H54 (cell line): ENCODE measurements at places on chromosomes 11 and 22.

DNA sequence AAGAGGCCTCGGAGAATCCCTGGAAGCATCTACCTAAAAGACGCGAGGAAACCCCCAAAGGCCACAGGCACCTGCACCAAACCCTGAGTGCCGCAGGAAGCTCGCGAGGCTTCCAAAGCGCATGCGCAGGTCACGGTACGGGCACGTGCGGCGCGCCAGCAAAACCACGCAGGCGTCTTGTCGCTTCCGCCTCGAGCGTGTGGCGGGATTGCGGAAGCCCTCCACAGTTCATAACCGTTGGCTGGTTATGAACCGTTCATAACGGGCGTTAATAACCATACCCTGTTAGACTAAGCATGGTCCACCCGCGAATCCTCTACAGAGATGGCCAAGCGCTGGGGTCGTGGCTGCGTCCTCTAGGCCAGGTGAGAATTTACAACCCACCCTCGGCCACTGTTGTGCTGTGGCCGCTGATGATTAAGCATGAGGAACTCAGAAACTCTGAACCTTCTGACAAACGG is 46.4 kb downstream of the MORC2 start:
- DNase-seq: no peak

GRCh38 chr11:122082205-122082604 is 33.8 kb downstream of the BLID start:
- no peak for DNase-seq

DNA sequence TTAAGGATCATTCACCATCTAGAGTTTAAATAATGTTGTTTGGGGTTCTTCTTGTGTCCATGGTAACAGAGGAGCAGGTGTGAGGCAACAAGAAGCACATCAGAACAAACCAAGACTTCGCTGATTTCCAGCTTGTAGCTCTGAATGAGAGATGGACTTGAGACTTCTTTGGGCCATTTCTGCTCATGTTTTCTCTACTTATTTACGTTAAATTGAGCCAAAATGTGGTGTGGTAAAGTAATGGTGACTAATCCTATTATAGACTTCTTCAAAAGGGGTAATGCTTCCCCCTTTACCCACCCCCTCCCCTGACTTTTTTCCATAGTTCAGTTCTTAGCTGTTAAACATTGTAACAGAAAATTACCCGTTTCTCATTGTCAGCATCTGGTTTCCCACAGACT is 65.2 kb downstream of the CSTPP1 start:
- no peak for DNase-seq

- no peak for DNase-seq
Measured at GRCh38 chr11:94528551-94528950, 15.2 kb upstream of the FUT4 start.

GRCh38 chr11:117037975-117038350 is 60.3 kb downstream of the SIK3 start:
- no peak for DNase-seq

DNA sequence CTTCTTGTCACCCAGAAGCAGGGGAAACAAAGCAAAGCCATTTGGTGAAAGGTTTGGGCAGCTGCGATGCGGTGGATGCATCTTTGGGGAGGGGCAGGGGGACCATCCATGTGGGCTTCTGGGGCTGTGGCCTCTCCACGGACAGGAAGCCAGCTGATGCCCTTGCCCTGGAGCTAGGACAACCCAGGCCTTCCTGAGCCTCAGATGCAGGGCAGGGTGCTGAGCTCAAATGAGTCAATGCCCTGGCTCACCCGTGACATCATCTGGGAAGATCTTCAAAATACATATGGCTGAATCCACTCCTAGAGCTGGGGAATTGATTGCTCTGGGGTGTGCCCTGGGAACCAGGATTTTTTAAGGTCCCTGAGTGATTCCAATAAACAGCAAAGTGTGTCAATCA is 1418.2 kb downstream of the TBC1D22A start:
- DNase-seq: no peak

DNA sequence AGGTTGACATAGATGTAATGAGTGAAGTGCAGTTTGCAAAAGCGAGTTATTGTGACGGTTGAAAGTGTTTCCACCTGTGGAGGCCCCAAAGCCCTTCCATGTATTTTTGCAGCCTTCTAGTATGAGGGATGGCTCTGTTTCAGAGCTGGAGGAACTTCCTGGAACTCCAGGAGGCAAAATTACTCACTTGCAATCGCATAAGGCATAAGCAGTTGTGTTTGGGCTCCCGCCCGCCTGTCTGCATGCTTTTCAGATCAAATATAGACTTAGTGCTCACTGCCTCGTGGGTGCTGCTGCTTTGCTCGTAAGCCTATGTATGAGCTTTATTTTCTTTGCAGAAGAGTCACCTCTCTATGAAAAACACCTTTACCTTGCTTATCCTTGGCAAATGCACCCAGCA is 146.8 kb upstream of the LARGE1 start:
- no peak for DNase-seq

DNA sequence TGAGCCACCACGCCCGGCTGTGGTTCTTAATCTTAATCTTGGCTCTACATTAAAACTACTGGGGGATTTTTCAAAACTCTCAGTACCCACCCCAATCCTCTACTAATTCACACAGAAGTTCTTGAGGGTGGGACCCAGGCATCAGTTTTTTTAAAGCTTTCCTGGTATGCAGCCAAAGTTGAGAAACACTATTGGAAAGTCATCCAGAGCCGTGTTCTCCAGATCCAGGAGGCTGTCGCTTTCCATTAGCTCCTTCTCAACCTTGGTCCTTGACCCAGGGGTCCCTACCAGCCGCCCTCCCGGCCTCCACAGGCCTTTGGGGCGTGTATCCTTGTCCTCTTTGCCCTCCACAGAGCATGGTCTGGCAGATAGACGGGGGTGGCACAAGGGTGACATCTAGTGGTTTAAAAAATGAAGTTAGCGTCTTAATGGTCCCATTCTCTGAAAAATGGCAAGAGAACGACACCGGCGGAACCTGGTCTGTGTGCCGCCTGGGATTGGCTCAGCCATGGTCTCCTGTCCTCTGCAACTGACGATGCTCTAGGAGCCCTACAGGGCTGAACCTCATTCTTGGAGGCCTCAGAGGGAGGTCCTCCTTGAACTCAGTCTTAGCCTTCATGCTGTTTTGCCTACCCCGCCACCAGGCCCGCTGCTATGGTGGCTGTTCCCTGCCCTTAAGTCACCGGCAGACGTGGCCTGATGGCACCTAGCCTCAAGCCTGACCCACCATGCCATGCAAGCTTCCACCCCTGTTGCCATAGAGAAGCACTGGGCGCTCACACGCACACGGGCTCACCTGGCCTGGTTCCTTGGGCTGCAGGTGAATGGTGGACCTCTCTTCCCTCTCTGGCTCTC is 152.0 kb upstream of the SYN3 start:
- DNase-seq: peak; percentile 12

- DNase-seq: no peak
Measured at GRCh38 chr11:128867277-128867676, at the start of gene KCNJ1. Gene KCNJ1 (minus strand): TSS chr11:128867296. CDS start chr11:128840243, 27,053 bp downstream.

- DNase-seq: no peak
Measured at GRCh38 chr22:17112491-17113042, 8.6 kb downstream of the TMEM121B start.

- DNase-seq: no peak
Measured at GRCh38 chr11:20226933-20227332, 66.7 kb upstream of the DBX1 start.

- DNase-seq: peak; percentile 90
Measured at GRCh38 chr11:67629386-67630227, at the start of gene NUDT8. Gene NUDT8 (minus strand): TSS chr11:67629937. CDS start chr11:67629911, 26 bp downstream.

DNA sequence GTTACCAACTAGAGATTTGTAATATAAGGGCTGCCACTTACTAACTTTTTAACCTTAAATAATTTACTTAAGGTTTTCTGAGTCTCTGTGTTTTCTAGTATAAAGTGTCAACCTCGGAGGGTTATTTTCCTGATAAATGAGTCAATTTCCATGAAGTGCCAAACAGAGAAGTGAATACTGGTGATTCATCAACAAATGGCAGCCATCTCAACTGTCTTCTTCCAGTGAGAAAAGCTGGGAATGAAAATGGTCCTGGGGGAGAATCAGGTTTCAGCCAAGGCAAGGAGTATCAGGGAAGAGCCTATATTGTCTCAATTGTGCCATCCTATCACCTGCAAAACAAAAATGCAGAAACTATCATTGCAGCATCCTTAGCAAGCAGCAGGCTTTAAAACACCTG is 129.1 kb downstream of the LUZP2 start:
- no peak for DNase-seq

GRCh38 chr11:16226245-16226644 is 130.1 kb downstream of the SOX6 start:
- DNase-seq: no peak

DNA sequence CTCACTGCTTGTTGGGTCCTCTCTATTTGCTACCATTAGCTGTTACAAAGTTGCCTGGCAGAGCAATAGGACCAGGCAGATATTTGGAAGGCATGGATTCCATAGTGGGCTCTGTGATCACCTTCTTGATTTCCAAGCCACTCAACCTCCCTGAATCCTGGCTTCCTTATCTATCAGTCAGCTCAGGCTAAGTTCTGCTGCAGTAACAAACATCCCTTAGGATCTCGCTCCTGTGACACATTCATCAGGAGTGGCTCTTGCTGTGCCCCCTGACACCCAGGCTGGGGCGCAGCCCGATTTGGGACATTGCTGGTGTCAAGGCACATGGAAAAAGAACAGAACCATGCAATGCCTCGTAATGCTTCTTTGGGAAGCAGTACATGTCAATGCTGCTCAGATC is 503.9 kb downstream of the TBC1D22A start:
- no peak for DNase-seq

- DNase-seq: no peak
Measured at GRCh38 chr11:115576606-115577380, 72.6 kb upstream of the CADM1 start.

DNA sequence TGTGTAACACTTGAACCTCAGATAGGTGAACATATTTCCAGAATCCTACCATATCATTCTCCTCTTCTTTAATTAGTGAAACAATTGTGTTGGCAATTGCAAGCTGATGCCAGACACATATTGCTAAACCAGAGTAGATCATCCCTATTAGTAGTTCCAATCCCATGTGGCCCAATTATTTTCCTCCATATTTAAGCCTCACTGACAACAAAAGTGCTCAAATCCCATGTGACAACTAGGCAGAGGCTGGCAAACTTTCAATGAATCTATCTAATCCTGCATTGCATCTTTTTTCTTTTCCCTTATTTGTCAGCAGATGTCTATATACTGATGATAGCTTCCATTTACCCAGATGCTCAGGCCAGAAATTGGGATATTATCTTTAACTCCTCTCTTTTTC is 90.4 kb downstream of the GRIA4 start:
- no peak for DNase-seq

DNA sequence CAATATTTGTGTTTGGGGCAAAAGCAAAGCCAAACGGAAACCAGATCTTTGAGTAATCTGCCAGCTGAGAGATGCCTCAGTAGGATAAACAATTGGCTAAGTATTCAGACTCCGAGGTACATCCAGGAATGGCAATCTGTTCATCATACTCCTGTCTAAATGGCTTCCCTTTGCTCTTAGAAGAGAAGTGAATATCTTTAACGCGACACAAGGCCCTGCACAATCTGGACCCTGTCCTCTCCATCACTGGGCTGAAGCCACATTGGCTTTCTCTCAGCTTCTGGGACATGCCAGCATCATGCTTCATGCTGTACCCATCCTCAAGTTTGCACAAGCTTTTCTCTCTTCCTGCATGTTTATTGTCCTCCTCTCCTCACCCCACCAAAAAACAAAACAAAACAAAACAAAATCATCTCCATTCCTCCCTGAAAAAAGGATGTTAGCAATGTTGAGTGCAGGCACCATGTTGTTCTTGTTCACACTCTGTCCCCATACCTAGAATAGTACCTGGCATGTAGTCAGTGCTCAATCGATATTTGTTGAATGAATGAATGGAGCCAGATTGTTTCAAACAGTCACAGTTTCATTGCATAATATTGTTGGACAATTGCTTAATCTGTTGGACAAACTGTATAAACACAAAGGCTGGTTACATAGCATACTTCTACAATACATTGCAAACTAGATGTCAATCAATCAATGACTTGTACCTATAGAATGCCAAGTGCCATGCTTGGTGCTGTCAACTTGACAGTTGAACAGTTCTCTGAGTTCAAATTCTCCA is 38.2 kb upstream of the SESN3 start:
- no peak for DNase-seq
